ENCODE measurements at places on chromosomes 7 and 10.

GRCh38 chr10:69668721-69669120 is 38.7 kb downstream of the FAM241B start:
- DNase-seq, result no peak

DNA sequence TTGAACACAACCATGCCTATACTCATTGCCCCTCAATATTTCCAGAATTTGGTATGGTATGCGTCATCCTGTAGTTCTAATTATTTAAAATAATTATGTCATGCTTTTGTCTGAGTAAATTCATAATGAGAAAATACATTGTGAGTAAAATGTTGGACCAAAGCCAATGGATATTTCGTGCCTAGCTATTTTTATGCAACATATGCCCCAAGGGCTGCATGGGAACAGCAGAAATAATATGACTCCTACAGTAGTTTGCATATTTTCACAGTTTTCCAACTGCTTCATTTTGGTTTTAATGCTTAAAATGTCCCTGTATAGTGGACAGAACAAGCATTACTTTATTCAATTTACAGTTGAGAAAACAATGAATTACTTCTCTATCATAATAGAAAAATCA is 1115.6 kb upstream of the GHITM start:
- DNase-seq, result no peak

DNA sequence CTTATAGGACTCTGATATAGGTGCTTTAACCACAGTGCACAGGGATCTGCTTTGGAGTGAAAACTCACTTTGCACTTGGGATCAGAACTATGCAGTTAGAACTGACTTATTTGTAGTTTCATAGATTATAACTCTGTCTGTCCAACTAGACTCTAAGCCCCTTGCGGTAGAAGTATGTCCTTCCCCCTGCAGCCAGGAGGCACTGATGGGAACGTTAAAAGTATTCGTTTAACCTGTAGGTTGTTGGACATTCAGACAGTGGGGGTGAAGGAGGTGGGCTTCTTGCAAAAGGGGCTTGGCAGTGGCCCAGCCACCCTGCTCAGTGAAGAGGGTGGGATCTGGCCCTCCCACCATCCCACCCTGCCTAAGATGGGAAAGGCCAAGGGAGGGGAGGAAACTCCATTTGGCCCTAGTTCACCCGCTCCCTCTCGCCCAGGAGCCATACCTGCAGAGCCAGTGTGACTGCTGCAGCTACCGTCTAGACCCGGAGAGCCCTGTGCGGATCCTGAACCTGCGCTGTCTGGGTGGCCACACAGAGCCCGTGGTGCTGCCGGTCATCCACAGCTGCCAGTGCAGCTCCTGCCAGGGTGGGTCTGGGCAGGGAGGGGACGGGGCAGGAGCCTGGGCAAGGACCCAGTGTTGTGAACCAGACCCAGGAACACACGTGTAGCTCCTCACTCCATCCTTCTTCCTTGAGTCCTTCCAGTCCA is 5.7 kb upstream of the ZNF862 start:
- DNase-seq, result no peak

GRCh38 chr10:35329520-35329919 is 6.8 kb upstream of the CCNY start:
- DNase-seq, result no peak

DNA sequence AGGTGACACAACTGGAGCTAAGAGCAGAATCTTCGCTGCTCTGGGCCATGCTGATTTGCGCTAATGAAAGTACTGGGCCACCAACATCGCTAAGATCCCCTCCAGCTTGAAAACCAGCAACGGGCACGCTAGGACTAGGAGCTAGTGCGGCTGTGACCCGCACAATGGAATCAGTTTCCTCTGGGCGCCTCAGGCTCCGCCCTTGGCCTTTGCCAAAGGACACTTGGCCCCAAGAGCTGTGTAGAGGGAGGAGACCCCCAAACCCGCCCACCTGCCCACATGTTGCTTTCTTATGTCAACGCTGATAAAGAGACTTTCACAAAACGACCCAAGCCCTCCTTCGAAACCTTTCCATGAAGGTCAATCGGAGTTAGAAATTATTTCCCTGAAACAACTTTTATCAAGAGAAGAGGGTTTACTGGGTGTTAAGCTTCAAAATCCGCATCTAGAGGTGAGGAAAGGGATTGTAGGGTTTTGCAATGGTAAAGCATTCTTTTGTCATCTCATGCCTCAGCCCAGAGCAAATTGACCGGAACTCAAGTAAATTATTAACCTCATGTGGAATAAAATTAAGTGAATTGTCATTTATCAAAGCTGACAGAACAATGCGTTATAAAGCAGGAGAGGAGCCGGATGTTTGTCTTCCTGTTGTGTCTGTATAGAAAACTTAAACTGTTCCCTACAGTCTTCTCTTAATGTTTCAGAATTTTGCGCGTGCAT is 9.4 kb downstream of the ABCB5 start:
- no peak for DNase-seq

- no peak for DNase-seq
Observed at GRCh38 chr10:97939446-97939990, 89.9 kb downstream of the GOLGA7B start.

DNA sequence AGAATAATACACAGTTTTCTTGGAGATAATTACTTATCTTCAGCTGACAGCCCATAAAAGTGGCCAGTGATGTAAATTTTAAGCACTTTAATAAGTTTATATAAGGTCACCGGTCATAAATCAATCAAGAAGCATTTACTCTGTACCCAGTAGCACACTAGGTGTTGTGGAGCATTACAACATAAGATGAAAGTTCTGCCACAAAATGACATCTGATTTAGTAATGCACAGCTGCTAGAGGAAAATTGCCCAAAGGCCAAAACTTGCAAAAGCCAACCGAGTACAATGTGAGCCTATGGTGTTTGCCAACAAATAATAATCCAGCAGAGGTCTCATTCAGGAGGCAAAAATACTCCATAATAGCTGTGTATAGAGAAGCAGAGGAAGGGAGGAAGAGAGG is 63.6 kb downstream of the GPR37 start:
- no peak for DNase-seq

DNA sequence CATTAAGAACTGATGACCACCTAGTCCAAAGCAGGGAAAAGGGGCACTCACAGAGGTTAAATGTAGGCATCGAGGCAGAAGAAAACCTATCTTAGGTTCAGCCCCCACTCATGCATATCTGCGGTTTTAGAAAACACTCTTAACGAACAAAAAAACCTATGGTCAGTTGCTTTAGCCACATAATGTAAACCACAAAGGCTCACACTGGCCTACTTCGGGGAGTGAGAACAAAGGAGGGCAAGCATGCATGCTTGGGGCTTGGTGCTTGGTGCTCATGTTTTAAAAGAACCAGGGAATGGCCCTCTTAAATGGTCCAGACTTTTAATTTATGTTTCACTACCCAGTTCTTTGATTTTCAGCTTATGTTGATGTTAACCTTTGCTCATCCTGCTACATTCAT is 14.2 kb downstream of the INSYN2A start:
- no peak for DNase-seq

DNA sequence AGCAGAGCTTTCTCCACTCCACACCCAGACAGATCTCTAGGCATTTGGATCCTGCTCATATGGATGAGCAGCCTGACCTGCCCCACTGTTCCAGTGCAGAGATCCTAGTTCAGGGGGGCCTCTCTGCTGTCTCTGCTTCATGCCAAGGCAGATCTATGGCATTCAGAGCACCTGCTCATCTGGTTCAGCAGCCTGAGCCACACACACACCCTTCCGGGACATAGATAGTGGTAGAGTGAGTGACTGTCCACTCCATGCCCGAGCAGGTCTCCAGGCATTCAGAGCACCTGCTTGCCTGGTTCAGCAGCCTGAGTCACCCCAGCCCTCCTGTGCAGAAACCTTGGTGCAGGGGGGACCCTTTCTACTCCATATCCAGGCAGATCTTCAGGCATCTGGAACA is 54.3 kb upstream of the ZNF800 start:
- DNase-seq, result no peak

DNA sequence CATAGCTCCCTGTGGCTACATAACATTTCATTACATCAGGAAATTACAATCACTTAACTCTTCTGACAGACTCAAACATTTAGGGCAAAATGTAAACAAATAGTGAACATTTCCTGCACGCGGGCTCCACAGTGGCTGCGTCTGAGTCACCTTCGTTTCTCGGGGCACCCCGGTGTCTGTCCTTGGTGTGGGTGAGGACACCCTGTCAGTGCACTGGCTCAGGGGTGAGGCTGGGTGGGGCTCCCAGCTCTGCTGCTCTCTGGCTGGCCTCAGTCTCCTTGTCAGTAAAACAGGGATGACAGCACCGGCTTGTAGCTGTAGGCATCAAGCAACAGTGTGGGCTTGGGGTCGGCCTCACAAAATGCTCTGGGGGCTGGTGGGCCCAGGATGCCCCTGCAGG is 237.1 kb upstream of the SHH start:
- DNase-seq, result no peak

DNA sequence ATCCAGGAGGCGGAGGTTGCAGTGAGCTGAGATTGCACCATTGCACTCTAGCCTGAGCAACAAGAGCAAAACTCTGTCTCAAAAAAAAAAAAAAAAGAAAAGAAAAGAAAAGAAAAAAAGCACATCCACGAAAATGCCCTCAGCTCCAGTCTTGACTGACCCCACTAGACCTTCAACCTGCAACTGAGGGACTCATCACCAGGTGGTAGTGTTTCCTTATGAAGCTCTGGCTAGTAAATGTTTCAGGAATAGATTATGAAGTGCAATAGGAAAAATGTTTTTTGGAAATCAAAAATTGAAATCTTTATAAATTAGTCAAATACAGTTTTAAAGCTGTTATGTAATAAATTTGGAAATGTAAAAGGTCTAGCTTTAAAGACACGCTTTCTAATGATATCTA is 22.4 kb downstream of the TLL2 start:
- no peak for DNase-seq
